Psoas muscle (tissue), 8 donors: ENCODE measurements at places on chromosomes 2 and 18. TPM values are rescaled to one million over a fixed set of nuclear protein-coding genes. Genes with fewer than 3 reads are reported as not detected.
A peak's percentile ranks its signal among the peaks of the same experiment; 100 is the strongest.

GRCh38 chr2:152200565-152201465 lies 25.3 kb upstream of the STAM2 start:
- no peaks in the 10 kb centered on the region for H3K4me1 ChIP-seq
- peak; percentile 92 for DNase-seq
- H3K27me3 ChIP-seq: no peaks in the 10 kb centered on the region
- H3K4me3 ChIP-seq: no peak overlapping the region

GRCh38 chr18:49854681-49855080 lies 41.3 kb upstream of the ACAA2 start:
- H3K27ac ChIP-seq: no peak overlapping the region
- H3K4me3 ChIP-seq: no peak overlapping the region
- H3K27me3 ChIP-seq: peaks cover 12% of the 10 kb centered on the region
- H3K36me3 ChIP-seq: no peaks in the 10 kb centered on the region
- H3K4me1 ChIP-seq: no peaks in the 10 kb centered on the region
- DNase-seq: no peak

The GAD1 gene
- total RNA-seq: not detected

- DNase-seq: peak; percentile 67
- H3K27ac ChIP-seq: peak overlapping the region; percentile 95
- no peaks in the 10 kb centered on the region for H3K36me3 ChIP-seq
- peak overlapping the region; percentile 89 for H3K4me3 ChIP-seq
- no peaks in the 10 kb centered on the region for H3K27me3 ChIP-seq
- peaks cover 41% of the 10 kb centered on the region for H3K4me1 ChIP-seq
These were observed 773 bp downstream of the MBP start for GRCh38 chr18:77131652-77132368.

DNA sequence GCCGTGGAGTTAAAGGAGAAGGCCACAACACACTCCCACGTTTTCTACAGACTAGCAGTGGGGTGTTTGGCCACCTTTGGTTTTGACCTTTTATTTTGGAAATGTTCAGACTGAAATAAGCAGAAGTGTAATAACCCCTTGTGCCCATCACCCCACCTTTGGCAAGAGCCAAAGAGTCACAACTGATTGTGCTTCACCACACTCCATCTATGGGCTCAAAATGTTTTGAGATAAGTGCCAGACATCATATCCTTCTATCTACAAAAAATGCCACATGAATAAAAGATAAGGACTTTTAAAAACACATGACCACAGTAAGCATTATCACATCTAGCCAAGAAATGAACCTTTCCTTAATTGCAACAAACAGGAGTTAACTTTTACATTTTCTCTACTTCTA lies 9.9 kb upstream of the GPR35 start:
- H3K27ac ChIP-seq: no peak overlapping the region
- H3K4me1 ChIP-seq: peaks cover 13% of the 10 kb centered on the region
- peaks cover 5% of the 10 kb centered on the region for H3K36me3 ChIP-seq

DNA sequence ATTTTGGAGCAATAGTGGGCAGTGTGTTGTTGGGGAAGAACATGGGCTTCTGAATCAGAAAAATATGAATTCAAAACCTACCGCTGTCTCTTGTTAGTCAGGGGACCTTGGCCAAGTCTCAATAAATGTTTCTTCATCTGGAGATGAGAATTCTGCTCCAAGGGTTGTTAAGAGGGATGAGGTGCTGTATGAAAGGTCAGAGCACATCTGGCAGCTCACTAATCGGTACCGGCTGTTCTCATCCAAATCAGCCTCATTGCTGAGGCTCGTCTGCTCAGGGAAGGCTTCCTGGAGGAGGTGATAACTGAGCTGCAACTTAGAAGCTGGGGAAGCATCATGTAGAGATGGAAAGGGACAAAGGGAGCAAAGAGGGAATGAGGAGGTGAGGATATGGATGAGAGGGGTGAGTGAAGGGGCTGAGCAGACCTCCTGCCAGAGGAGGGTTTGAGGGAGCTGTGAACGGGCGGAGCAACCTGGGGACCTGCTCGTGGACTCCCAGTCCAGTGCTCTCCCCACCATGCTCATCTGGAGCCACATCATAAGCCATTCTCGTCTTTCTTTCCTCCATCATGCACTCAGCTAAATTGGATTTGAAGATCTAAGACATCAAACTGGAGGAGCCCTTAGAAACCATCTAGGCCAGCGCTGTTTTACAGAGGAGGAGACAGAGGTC lies 47.4 kb downstream of the GREB1 start:
- no peak overlapping the region for H3K27ac ChIP-seq
- DNase-seq: no peak
- no peaks in the 10 kb centered on the region for H3K27me3 ChIP-seq
